GM12878 (cell line): ENCODE measurements at places on chromosomes 12 and 14.

- DNase-seq, result no peak
Observed at GRCh38 chr12:27674989-27675388, 21.3 kb upstream of the REP15 start.

- no peak for DNase-seq
Observed at GRCh38 chr12:52380271-52380694, 5.2 kb downstream of the KRT84 start.

- DNase-seq, result no peak
Observed at GRCh38 chr14:41397926-41398325, 208.8 kb upstream of the LRFN5 start.

DNA sequence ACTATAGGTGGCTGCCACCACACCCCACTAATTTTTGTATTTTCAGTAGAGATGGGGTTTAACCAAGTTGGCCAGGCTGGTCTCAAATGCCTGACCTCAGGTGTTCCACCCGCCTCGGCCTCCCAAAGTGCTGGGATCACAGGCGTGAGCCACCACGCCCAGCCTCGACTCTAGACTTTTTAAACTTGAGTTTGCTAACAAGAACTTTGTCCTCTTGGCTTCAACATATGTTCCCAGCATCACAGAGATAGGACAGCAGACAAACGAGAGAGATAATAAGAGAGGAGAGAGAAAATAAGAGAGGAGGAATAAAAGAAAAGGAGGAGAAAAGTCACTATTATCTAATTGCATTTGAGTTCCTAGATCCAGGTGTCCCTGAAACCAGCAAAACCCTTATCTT is 119.1 kb downstream of the CEP83 start:
- DNase-seq, result no peak

DNA sequence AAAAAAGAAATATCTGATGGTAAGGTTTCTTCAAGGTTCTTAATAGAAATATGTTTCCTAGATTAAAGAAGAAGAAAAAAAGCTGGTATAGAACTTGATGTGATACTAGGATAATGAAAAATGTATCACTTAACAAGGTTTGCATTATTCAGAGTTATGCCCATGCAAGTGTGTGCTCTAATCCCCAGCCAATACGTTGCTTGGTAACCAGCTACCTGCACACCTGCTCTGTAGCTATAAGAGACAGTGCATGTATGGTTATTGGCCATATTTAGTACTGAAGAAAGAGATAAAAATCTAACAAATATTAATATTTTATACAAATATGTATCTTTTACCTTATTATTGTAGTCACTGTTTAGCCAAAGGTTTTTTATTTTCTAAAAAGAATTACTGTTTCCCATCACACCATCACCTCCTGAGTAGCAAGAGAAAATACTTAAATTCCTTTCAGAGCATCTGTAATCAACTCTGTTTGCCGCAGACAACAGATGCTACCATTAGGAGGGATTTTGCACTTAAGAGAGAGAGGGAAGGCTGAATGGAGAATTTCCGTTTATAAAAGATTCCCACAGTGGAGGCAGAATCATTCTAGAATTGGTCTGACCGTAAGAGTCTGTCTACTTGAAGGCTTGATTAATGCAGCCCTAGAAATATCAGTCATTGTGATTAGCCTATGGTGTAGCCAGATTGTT is 115.6 kb downstream of the NEDD1 start:
- DNase-seq, result no peak

GRCh38 chr14:103543140-103543539 is 14.1 kb downstream of the TRMT61A start:
- no peak for DNase-seq

- no peak for DNase-seq
Observed at GRCh38 chr12:105864901-105865300, 273.9 kb downstream of the NUAK1 start.
